ENCODE measurements at places on chromosomes 2 and 18.

GRCh38 chr2:142426064-142426463 lies 295.2 kb upstream of the LRP1B start:
- no peak for DNase-seq

- DNase-seq: no peak
Observed at GRCh38 chr2:117801826-117802225, 12.7 kb upstream of the DDX18 start.

- DNase-seq: no peak
Observed at GRCh38 chr2:120421126-120421829, 75.3 kb downstream of the INHBB start.

GRCh38 chr18:25235401-25236042 lies 116.4 kb downstream of the ZNF521 start:
- no peak for DNase-seq

DNA sequence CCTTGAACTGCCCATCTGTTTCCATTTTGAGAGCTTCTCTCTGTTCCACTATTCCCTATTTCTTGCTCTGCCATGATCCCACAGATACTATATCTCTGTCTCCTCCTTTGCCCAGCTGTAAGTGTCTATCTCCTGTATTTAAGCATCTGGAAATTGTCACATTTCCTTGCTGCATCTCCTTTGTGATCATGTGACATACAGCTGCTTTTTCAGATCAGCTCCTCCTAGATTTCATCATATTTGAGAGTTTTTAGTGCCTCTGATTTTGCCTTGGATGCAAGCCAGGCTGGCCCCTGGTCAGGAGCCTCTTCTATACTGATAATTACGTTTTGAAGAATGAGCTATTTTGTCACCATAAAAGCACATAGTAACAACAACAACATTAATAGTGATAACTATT lies 131.7 kb upstream of the TNP1 start:
- DNase-seq: no peak

DNA sequence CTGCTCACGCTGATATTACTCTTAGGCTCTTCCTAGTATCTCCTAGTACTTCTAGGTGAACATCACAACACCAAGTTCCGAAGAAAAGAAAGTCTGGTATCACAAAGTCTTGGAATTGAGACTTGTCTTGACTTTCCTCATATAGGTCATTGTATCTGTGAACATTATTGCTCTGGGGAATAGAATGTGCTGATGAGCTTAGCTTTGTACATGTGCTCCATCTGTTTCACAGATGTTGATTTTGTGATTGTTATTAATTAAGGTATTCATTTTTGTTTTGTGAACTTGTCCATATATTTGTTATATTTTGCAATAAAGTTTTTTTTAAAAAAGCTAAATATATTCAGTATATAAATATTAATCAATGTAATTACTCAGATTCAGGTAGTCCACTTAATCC lies 111.7 kb downstream of the BABAM2 start:
- DNase-seq: no peak

DNA sequence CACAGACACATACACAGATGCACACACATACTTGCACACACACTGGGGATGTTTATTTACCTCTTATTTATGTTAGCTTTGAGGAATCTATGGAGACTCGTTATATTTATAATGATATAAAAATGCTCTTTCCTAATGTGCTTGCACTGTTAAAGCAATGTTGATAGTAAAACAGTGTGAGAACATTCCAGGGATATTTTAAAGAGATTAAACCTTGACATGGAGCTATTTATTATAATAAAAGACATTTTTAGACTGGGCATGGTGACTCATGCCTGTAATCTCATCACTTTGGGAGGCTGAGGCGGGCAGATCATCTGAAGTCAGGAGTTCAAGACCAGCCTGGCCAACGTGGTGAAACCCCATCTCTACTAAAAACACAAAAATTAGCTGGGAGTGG lies 557.3 kb upstream of the ZNF804A start:
- no peak for DNase-seq
